ENCODE measurements at places on chromosomes 11 and 22.

- no peak for DNase-seq
Measured at GRCh38 chr22:23395530-23396361, 184.3 kb downstream of the IGLL1 start.

- DNase-seq: no peak
Measured at GRCh38 chr22:41178425-41178975, 26.6 kb upstream of the L3MBTL2 start.

- DNase-seq: no peak
Measured at GRCh38 chr11:77071671-77072605, 5.2 kb downstream of the CAPN5 start.

DNA sequence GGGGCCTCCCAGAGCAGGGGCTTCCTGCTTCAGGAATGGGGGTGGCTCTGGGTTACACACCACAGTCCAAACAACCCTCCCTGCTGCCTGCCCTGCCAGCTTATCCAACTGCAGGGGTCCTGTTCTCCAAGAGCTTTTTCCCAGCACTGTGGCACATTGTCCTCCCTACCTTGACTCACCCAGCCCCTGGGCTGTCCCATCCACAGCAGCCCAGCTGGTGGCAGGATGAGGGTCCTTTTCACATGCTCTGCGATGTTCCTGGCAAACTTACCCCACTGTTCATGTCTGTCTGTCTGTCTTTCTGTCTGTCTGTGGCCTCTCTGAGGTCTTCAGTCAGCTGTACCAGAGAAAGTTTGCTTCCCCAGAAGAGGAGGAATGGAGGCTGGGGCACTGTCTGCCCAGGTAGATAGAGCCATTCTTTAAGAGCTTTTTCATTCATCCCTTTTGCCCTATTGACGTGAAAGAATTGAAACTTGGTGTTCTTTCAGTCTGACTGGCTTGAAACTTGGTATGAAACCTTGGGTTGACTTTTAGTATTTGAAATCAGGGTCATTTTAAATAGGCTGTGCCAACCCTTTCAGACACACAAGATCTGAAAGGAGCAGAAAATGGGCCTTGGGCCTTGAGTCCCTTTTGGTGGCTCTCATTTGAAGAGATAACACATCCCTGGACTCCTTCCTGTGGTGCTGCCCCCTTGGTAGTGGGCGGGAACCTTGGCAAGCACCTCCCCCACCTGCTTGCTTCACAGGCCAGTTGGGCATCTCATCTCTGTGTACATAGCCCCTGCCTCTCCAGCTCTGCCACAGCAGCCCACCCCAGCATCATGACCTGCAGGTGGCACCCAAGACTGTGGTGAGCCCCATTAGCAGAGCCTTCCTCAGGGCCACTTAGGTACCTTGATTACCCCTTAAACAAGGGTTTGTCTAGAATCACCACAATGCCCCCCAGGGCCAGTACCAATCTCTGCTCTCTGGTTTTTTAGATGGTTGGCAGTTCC is 74.6 kb upstream of the SUSD2 start:
- no peak for DNase-seq

DNA sequence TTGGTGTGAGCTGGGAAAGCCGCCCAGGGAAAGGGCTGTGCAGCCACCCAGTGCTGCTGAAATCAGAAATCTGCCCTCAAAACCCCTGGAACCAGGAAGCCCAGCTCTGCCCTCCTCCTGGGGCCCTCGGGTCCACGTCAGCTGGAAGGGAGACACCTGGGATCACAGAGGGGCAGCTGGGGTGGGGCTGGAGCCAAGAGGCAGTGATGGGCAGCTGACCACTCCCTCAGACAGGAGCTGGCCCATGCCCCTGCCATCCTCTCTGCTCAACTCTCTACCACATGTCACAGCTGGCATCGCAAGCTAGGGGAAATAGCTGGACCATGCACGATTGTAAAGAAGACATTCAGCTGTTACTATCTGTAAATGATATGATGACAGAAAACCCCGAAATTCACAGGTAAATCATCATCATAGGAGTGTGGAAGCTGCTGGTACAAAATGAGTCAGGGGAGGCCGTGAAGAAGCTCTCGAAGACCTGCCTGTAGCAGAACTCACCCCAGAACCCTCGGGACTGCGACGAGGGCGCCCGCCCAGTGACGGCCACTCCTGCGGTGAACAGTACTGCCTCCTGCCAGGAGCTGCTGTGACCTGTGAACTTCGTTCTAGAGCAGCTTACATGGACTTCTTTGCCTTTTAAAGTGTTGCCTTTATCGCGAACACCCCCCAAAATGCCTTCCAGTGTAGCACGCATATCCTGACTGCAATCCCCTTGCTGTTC is 55.9 kb downstream of the CERK start:
- DNase-seq: no peak

DNA sequence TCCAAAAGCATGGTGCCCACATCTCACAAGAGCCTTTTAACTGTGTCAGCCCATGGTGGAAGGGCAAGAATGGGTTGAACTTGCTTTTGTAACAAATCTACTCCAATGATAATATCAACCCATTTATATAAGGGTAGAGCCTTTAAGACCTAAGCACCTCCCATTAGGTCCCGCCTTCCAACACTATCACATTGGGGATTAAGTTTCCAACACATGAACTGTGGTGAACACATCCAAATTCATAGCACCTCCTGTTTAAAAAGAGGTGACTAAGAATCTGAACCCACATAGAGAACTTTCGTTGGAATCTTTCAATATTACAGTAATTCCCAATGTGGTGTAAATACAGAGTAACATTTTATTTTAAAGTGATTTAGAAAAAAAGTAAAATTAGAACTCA is 9.2 kb upstream of the CNTF start:
- DNase-seq: no peak

DNA sequence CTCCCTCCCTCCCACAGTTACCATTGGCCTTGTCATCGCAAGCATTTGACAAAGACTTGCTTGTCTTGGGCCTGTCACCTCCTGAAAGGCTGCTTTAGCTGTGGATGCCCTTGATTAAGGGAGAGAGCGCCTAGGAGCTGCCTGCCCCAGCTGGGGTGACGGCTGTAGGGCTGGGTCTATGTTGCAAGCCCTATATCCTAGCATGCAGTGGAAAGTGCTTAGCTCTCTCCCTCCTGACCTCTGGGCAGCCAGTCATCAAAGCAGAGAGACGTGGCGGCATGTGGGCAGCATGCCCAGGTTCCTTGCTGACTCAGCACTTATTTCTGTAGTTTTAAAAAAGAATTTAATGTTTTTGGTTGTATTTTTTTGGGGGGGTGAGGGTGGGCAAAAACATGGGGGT is 75.9 kb downstream of the BARX2 start:
- peak; percentile 49 for DNase-seq

- DNase-seq: peak; percentile 42
Measured at GRCh38 chr11:124900464-124900863, 2.8 kb upstream of the ROBO4 start.

- no peak for DNase-seq
Measured at GRCh38 chr11:63682066-63683021, 1.0 kb downstream of the RTN3 start.

DNA sequence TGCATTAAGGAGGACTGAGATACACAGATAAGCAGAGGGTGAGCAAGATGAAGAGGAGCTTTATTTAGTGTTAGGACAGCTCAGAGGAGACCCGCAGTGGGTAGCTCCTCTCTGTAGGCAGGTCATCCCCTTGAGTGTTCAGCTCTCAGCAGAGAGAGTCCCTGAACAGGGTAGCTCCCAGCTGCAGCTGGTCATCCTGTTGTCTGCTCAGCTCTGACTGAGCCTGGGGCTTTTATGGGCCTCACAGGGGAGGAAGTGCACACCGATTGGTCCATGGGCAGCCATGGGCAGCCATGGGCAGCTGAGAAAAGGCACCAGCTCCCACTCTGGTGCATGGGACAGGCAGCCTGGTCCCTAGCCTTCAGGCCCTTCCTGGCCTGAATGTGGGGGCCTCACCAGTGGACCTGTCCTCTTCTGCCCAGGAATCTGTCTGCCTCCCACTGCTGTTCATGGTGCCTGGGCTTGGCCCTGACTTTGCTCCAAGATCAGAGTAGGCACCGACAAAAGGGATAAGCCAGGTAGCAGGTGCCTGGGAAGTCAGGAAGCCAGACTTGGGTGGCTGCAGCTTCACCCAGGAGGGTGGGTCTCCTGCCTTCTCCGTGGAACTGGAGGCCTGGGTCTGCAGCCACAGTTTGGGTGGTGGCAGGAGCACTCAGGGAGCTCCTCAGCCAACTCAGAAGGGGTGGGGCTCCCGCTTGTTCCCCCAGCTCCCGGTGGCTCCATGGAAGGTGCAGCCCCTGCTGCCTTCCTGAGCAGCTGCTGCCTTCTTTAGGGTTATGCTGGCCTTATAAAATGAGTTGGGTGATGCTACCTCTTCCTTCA is 54.7 kb downstream of the MYEOV start:
- no peak for DNase-seq

DNA sequence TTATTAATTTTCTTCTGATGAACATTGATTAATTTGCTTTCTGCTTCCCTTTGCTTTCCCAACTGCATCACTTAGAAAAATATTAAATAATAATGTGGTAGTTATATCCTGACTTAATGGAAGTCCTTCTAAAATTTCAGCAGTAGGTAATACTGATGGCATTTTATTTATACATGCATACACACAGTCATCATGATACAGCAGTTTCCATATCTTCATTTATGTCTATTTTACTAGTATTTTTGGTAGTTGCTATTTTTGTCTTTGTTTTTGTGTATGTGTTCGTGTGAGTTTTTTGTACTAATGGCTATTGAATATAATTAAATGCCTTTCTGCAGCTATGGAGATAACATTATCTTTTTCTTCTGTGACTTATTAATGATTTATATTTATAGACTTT is 484.7 kb upstream of the CNTN5 start:
- DNase-seq: no peak

- DNase-seq: no peak
Measured at GRCh38 chr11:32366666-32367065, 68.7 kb downstream of the WT1 start.
